CD8-positive, alpha-beta memory T cell (primary cell): ENCODE measurements at places on chromosomes 16 and 17. TPM values are rescaled to one million over a fixed set of nuclear protein-coding genes. Genes with fewer than 3 reads are reported as not detected.
A peak's percentile ranks its signal among the peaks of the same experiment; 100 is the strongest.

DNA sequence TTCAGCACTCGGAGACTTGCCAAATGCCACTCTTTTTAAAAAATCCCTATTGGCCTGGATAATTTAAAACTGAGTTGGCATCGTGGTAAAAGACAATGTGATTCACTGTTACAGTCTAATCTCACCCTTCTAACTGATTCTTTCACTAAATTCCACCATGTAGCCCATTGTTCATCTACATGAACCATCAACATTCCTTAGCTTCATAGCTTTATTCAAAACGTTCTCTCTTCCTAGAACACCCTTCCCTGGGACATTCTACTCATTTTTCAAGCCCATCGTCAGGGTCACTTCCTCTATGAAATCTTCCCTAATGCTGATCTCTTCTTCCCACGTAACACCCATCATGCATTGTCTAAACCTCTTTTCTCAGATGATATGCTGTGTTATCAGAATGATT, 15.7 kb upstream of the SHISA9 start:
- no peaks in the 10 kb centered on the region for H3K4me1 ChIP-seq
- no peaks in the 10 kb centered on the region for H3K27me3 ChIP-seq
- H3K36me3 ChIP-seq: no peaks in the 10 kb centered on the region
- H3K4me3 ChIP-seq: no peak overlapping the region

The PRSS21 gene
- total RNA-seq: 9.2 TPM

GRCh38 chr17:80122926-80123505, 21.6 kb downstream of the GAA start:
- H3K27ac ChIP-seq: no peak overlapping the region
- H3K36me3 ChIP-seq: no peaks in the 10 kb centered on the region
- H3K27me3 ChIP-seq: peaks cover 5% of the 10 kb centered on the region
- no peak overlapping the region for H3K4me3 ChIP-seq
- no peak for DNase-seq

The FOXO3B gene
- 5.4 TPM for total RNA-seq

DNA sequence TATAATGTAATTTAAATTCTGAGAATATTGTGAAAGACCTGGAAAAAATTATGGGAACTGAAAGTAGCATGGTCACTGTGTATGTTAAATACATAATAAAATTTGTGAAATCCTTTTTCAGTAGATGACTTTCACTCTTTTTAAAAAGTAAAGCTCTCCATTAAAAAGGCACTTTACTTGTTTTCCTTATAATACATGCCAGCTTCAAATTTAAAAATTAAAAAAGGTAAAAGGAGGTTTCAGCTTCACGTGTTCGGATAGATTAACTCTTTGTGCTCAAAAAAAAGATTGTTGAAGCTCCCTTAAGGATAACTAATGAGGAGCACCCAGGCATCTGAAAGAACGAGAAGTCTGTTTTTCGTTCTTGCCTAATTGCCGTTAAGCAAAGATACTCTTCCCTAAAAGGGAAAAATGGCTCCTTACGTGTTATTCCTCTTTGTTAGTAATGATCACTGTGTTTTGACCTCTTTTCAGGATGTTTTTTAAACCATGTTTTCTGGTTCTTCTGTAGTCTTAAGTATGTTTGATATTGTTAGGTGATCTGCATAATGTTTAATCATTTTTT, 87.8 kb downstream of the TUBD1 start:
- peak overlapping the region; percentile 58 for H3K27ac ChIP-seq
- H3K36me3 ChIP-seq: no peaks in the 10 kb centered on the region
- no peaks in the 10 kb centered on the region for H3K4me1 ChIP-seq
- H3K27me3 ChIP-seq: no peaks in the 10 kb centered on the region
- no peak for DNase-seq
- H3K4me3 ChIP-seq: no peak overlapping the region

DNA sequence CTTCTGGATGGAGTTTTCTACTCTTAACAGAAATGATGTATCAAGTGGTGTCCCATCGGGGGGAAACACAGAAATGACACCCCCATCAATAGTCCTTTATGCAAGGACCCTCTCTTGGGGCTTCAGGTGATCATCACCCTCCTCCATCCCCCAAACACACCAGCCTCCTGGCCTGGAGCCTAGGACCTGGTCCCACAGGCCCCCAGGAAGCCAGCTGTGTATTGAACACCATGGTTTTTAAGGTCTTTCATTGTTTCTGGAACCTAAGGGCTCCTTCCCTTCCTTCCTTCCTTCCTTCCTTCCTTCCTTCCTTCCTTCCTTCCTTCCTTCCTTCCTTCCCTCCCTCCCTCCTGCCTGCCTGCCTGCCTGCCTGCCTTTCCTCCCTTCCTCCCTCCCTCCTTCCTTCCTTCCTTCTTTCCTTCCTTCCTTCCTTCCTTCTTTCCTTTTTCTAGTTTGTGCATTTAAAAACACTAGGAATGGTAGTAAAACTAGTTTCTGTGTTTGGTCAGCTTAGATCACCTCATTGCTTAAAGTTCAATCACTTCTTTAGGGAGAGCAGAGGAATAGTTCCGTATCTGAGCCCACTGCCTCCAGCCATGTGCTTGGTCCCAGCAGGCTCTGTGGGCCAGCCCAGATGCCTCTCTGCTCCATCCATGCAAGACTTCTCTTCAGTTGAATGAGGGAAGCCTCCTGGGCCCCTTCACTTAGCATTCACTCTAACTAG, 23.6 kb downstream of the ASIC2 start:
- H3K36me3 ChIP-seq: no peaks in the 10 kb centered on the region
- DNase-seq: no peak
- H3K27me3 ChIP-seq: no peaks in the 10 kb centered on the region
- H3K4me1 ChIP-seq: no peaks in the 10 kb centered on the region
- H3K27ac ChIP-seq: no peak overlapping the region

The USP7 gene
- 189 TPM for total RNA-seq

DNA sequence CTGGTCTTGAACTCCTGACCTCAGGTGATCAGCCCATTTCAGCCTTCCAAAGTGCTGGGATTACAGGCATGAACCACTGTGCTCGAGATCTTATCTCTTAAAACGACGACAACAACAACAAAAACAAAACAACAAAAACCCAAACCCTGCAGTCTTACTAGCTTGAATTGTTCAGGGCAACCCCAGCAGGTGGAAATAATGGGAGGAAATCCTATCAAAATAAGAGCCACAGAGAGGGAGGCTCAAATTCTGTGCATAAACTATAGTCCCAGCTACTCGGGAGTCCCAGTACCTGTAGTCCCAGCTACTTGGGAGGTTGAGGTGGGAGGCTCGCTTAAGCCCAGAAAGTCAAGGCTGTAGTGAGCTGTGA, 16.5 kb upstream of the ATP6V0A1 start:
- no peaks in the 10 kb centered on the region for H3K27me3 ChIP-seq
- H3K27ac ChIP-seq: no peak overlapping the region
- no peaks in the 10 kb centered on the region for H3K36me3 ChIP-seq
- no peak overlapping the region for H3K4me3 ChIP-seq
